DND-41 (cell line): ENCODE measurements at places on chromosomes 4 and X.

- no peaks in the 10 kb centered on the region for H3K4me1 ChIP-seq
- H3K4me3 ChIP-seq = no peak overlapping the region
- no peak for DNase-seq
- H3K27me3 ChIP-seq = no peaks in the 10 kb centered on the region
- H3K36me3 ChIP-seq = peaks cover 72% of the 10 kb centered on the region
Observed at GRCh38 chrX:53669258-53669657, 17.3 kb downstream of the HUWE1 start.

DNA sequence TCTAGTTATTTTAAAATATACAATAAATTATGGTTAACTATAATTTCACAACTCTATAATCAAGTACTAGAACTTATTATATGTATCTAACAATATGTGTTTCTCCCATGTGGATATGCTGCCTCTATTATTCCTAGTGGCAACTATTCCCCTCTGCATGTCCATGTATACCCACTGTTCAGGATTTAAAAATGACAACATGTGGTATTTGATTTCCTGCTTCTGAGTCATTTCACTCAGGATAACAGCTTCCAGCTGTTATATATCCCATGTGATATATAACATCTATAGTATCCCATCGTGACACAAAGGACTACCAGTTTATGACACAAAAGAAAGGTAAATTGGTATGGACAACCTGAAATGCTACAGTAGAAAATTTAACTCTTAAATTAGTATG lies 167.4 kb upstream of the TACR3 start:
- H3K27me3 ChIP-seq = no peaks in the 10 kb centered on the region
- DNase-seq = no peak
- H3K4me1 ChIP-seq = no peaks in the 10 kb centered on the region
- H3K4me3 ChIP-seq = no peak overlapping the region

DNA sequence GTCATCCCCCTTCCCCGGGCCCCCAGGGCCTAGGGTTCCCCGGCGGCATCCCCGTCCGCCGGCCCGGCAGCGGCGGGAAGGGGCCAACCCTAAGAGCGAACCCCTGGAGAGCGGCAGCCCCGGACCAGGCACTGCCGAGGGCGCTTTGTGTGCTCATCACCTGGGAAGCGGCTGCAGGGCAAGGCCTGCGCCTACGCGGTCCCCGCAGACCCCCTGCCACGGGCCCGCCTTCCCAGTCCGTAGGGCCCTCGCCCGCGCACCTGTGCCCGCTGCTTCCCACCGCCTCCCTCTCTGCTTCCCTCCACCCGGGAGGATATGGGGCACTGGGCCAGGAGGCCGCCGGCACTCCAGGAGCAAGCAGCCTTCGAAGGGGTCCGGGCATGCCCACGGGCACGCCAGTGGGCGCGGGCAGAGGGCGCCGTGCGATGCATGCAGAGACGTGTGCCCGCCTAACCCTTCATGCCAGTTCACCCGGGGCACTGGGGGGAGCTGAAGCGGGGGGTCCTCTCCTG lies 2.6 kb downstream of the FLNA start:
- peak overlapping the region; percentile 25; the same call in 1 of the 2 replicates for H3K4me3 ChIP-seq
- H3K27ac ChIP-seq = no peak overlapping the region; the same call in 1 of the 2 replicates
- peaks cover 4% of the 10 kb centered on the region for H3K27me3 ChIP-seq

DNA sequence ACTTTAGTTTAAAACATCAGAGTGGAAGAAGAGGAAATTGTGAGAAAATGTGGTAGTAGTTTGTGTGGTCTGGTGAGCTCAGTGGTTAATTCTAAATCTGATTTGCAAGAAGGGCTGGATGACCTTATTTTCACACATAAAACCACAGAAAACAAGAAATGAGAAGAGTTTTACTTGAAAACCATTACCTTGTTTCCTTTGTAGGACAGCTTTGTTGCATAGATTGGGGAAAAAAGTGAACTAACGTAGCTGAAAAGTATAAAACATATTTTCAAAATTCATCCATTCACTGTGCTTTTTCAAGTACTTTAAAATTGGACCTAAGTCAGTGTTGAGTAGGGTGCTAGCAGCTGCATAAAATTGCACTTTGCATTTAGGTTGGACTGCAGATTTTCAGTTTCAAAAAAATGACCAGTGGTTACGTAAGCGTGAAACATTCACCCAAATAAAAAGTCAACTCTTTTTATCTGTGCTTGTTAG lies 211.3 kb downstream of the ARHGAP10 start:
- H3K4me3 ChIP-seq = no peak overlapping the region
- H3K27ac ChIP-seq = no peak overlapping the region
- H3K27me3 ChIP-seq = no peaks in the 10 kb centered on the region
- H3K36me3 ChIP-seq = no peaks in the 10 kb centered on the region

DNA sequence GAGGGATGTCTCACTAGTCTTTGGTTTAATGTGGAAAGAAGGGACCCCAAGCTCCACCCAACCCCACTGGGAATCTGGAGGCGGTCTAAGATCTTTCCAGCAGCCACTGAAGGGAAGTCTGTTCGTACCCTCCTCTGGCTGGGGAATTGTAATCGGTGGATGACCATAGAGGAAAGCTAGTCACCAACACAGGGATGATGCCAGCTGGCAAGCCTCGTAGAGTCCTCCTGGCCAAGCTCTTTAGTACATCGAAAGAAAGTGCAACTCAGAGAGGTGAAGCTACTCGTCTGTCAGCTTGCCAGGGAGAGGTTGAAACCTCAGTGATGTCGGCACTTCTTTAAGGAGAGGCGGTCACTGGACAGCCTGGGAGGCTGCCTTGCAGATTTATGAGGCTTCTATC lies 58.7 kb downstream of the MAMLD1 start:
- no peaks in the 10 kb centered on the region for H3K36me3 ChIP-seq
- DNase-seq = no peak
- no peak overlapping the region for H3K27ac ChIP-seq

DNA sequence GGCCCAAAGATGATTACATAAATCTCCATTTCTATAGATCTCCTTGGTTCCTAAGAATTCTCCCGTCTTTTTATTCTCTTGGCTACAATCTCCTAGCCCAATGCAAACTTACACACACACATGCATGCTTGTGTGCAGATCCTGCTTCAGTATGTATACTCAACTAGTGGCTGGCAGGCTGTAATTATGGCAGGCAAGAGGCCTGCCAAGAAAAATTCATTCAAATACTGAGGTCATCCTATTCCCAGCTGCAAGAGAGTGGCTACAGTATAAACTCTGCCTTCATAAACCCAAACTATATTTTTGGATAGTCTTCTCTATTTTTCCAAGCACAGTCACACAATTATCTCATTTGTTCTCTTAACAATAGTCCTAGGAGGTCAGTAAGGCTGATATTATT lies 95.2 kb downstream of the SHROOM4 start:
- no peak for DNase-seq
- H3K36me3 ChIP-seq = no peaks in the 10 kb centered on the region
- no peaks in the 10 kb centered on the region for H3K4me1 ChIP-seq
- no peak overlapping the region for H3K4me3 ChIP-seq
- H3K27me3 ChIP-seq = no peaks in the 10 kb centered on the region

GRCh38 chrX:150547375-150548115 lies 20.9 kb upstream of the MTM1 start:
- H3K4me1 ChIP-seq = peaks cover 37% of the 10 kb centered on the region
- no peaks in the 10 kb centered on the region for H3K27me3 ChIP-seq
- H3K4me3 ChIP-seq = no peak overlapping the region
- no peak for DNase-seq
- H3K36me3 ChIP-seq = no peaks in the 10 kb centered on the region

DNA sequence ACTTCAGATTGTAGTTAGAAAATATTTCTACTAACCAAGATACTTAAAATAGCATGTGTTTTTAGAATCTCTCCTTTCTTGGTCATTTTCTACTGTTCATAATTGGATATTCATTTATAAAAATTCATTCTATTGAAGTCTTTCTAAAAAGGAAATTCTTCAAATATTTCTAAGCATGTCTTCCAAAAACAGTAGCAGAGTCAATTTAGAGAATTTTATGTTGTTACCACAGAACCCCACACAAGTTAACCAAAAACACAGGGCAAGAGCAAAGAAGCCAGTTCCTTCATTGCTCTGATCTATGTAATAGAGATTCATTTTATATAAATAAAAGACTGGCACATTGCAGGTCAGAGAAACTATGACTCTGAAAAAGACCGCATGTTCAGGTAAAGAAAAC lies 345.1 kb upstream of the PITX2 start:
- H3K36me3 ChIP-seq = no peaks in the 10 kb centered on the region
- peaks cover 3% of the 10 kb centered on the region for H3K27me3 ChIP-seq
- H3K4me3 ChIP-seq = no peak overlapping the region
- no peak overlapping the region for H3K27ac ChIP-seq
- DNase-seq = no peak

DNA sequence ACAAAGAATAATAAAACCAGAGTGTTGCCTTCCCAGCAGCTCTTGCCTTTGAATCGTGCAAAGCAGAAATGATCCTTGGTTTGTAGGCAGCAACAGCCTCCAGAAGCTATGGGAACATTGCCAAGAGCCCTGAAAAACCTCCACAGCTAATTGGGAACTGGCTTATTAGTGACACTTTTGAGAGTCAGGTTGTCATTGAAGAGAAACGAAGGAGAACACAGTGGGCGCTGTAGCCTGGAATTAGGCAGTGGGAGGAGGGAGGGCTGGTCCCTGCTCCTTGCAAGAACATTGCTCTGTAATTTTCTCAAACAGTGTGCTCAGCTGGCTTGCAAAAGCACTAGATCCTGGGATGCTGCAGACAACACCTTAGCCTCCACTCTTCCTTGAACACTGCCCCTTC lies 331.5 kb upstream of the EMCN start:
- no peak overlapping the region for H3K27ac ChIP-seq
- H3K36me3 ChIP-seq = no peaks in the 10 kb centered on the region
- H3K4me1 ChIP-seq = no peaks in the 10 kb centered on the region
- no peak overlapping the region for H3K4me3 ChIP-seq

GRCh38 chr4:177923888-177924287 lies 481.7 kb upstream of the AGA start:
- H3K36me3 ChIP-seq = no peaks in the 10 kb centered on the region
- no peak overlapping the region for H3K27ac ChIP-seq
- DNase-seq = no peak
- no peaks in the 10 kb centered on the region for H3K27me3 ChIP-seq

DNA sequence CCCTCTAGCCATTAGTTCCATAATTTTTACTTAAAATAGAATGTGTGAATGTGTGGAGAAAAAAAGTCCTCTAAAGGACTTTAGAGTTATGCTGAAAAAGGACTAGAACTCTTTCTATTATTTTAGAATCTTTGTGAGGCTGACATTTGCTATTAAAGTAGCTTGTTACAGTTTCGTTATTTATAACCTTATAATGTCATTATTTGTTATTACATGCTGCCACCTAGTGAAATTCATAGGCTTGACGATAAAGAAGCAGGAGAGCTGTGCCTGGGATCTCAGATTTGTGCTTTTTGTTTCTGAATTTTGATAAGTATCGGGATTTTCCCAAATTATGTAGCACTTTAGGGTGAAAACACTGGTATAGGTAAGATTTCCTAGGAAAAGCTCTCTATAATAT lies 38.5 kb upstream of the TAPT1 start:
- no peak for DNase-seq
- peaks cover 15% of the 10 kb centered on the region for H3K4me1 ChIP-seq
- H3K36me3 ChIP-seq = no peaks in the 10 kb centered on the region
- H3K27me3 ChIP-seq = no peaks in the 10 kb centered on the region

DNA sequence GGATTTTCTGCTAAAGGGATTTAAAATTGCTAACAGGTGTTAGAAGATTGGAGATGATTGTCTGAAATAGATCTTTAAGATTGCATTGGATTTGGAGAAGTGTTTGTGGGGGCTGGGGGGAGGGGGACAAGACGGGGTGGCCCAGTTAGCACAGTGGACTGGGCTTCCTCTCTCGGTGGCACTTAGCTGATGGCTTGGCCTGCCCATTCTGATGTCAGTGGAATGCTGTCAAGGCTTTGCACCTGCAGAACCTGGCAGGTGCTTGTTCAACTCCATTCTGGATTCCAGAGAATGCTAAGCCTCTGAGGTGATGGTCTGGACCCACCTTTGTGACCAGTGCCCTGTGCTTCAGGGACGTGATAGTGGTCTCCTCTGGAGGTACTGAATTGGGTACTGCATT lies 43.7 kb downstream of the ADD1 start:
- no peak overlapping the region for H3K27ac ChIP-seq
- no peaks in the 10 kb centered on the region for H3K4me1 ChIP-seq
- no peak overlapping the region for H3K4me3 ChIP-seq
- no peaks in the 10 kb centered on the region for H3K27me3 ChIP-seq

DNA sequence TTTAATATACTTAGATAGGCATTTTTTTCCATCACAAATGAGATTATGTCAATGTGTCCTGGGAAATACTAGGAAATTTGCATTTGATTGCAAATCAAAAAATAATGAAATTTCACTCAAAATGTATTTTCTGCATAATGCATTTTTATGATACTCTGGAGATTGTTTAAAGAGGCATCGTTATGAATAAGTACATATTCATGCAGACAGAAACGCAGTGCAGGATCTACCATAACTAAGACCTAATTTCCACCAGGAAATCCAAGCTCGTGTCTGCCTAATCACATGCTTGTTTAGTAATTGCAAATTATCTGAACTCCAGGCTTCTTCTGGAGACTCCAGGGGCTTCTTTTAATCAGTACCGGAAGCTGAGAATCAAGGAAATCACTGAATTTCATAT lies 163.5 kb upstream of the MXRA5 start:
- H3K27ac ChIP-seq = no peak overlapping the region
- H3K4me3 ChIP-seq = no peak overlapping the region
- no peaks in the 10 kb centered on the region for H3K27me3 ChIP-seq
- H3K4me1 ChIP-seq = no peaks in the 10 kb centered on the region

- no peak overlapping the region for H3K4me3 ChIP-seq
- no peak overlapping the region for H3K27ac ChIP-seq
- no peaks in the 10 kb centered on the region for H3K27me3 ChIP-seq
- H3K4me1 ChIP-seq = no peaks in the 10 kb centered on the region
- H3K36me3 ChIP-seq = no peaks in the 10 kb centered on the region
- DNase-seq = no peak
Observed at GRCh38 chr4:72670521-72670920, 101.5 kb upstream of the ADAMTS3 start.

GRCh38 chr4:113145519-113146291 lies 96.3 kb downstream of the ANK2 start:
- no peaks in the 10 kb centered on the region for H3K36me3 ChIP-seq
- no peaks in the 10 kb centered on the region for H3K4me1 ChIP-seq
- no peak overlapping the region for H3K4me3 ChIP-seq
- no peak overlapping the region for H3K27ac ChIP-seq
- DNase-seq = no peak
- peaks cover 3% of the 10 kb centered on the region for H3K27me3 ChIP-seq

- no peak for DNase-seq
- H3K27me3 ChIP-seq = no peaks in the 10 kb centered on the region
- no peaks in the 10 kb centered on the region for H3K36me3 ChIP-seq
- H3K4me1 ChIP-seq = no peaks in the 10 kb centered on the region
- no peak overlapping the region for H3K27ac ChIP-seq
Observed at GRCh38 chrX:29044423-29045184, 457.4 kb downstream of the IL1RAPL1 start.

GRCh38 chrX:117429501-117429900 lies 687.1 kb downstream of the KLHL13 start:
- no peaks in the 10 kb centered on the region for H3K27me3 ChIP-seq
- no peaks in the 10 kb centered on the region for H3K4me1 ChIP-seq
- no peak for DNase-seq
- no peaks in the 10 kb centered on the region for H3K36me3 ChIP-seq
